ENCODE measurements at places on chromosomes 2 and 18.

DNA sequence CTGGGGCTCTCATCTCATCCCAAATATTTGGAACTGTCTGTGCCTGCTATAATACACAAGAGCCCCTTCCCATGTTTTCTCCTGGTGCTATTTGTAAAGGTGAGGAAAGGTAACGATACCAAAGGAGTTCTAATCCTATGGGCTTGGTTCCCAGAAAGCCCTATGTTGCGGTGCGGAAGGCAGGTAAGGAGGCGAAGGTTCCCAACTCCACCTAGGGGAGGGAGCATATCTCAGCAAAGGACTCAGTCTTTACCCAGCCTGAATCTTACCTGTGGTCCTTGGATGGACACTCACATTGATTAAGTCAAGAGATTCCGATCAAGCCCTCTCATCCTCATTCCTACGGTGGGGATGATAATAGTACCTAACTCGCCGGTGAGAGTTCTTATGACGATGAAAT is 140.1 kb downstream of the BCL2 start:
- no peak for DNase-seq

- DNase-seq: no peak
Observed at GRCh38 chr18:13993730-13994129, 78.4 kb upstream of the MC2R start.

DNA sequence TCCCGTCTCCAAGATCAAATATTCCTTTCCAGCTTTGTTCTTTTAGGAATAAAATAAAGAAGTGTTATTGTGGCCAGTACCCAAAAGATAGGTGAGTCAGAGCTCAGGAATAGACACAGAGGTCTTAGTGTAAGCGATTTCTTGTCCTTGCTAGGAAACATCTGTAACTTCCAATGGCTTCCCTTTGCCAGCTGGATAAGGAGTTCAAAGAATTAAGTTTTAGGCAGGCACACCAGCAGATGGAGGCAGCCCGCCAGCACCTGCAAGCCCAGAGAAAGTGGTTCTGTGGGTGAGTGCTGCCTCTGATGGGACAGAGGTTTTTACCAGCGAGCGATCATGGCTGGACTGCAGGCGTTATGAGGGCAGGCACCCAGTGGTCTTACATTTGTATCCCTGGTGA is 125.4 kb downstream of the MGAT5 start:
- peak; percentile 26 for DNase-seq

DNA sequence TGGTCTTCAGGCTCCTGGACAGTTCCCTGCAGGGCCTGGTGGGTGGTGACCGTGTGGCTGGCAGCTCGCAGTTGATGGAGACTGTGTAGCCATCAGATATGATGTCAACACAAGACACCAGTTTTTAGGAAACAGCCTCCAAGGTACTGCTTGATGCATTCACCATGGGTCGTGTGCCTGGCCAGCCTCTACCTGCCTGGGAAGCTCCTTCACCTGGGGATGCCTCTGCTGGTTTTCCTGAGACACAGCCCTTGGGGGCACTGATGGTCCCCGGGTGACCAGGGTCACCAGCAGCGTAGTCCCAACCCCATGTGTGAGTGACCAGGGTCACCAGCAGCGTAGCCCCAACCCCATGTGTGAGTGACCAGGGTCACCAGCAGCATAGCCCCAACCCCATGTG is 33.6 kb upstream of the KCNG2 start:
- DNase-seq: no peak

DNA sequence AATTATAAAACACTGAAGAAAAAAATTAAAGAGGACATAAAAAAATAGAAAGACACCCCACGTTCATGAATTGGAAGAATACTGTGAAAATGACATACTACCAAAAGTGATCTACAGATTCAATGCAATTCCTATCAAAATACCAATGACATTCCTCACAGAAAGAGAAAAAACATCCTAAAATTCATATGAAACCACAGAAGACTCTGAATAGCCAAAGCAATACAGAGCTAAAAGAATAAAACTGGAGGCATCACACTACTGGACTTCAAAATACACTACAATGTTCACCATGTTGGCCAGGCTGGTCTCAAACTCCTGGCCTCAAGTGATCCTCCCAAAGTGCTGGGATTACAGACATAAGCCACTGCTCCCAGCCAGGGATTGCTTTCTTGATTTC is 56.3 kb downstream of the TLK1 start:
- peak; percentile 10 for DNase-seq

GRCh38 chr18:63339920-63340484 is 20.4 kb upstream of the BCL2 start:
- DNase-seq: peak; percentile 36

- no peak for DNase-seq
Observed at GRCh38 chr2:88500691-88501090, 48.2 kb upstream of the FOXI3 start.

- DNase-seq: no peak
Observed at GRCh38 chr2:178331474-178332432, 119.2 kb downstream of the PRKRA start.

DNA sequence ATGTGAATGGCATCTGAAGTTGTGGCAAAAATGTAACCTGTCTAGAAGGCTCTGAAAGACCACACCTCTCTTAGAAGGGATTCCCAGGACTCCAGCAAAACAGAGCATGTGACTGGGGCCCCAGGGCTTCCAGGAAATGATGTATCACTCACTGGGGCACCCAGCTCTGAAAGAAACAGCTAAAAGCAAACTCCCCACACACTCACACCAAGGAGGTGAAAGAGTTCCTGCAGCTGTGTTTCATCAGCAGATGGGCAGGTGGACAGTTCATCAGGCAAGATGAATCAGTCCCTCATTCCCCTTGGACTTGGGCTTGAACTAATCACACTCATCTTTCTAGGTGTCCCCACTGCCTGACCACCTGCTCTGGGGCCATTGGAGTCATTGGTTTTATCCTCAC is 76.2 kb downstream of the CCBE1 start:
- DNase-seq: no peak

GRCh38 chr18:59910967-59911366 is 11.2 kb downstream of the PMAIP1 start:
- peak; percentile 82 for DNase-seq

- DNase-seq: peak; percentile 59
Observed at GRCh38 chr2:10668402-10669012, 21.3 kb downstream of the NOL10 start.

DNA sequence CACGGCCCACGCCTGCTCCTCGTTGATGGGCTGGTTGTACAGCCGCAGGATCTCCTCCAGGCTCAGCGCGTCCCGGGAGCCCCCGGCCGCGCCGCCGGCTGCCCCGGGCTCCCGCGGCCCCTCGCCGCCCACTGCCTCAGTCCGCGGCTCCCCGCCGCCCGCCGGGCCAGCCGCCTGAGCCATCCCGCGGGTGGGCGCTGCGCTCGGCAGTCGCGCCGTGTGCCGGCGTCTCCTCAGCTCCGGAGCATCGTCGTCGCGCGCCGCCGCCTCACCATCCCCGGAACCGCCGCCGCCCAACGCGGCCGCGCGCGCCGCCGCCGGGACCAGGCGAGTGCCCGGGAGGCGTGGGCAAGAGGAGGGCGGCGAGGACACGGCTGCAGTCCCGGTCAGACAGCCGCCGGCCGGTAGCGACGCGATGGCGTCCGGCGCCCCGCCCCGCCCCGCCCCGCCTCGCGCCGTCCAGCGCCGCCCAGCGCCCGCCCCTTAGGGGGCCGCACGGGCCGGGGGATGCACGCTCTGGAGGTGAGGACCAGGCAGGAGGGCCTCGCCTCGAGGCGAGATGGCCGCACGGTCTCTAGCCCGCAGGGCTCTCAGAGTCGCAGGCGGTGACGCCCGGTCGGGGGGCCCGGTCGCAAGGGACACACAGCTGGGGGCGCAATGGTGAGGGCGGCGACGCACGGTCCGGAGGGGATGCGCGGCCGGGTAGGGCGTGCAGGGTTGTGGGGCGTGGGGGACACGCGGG is at the start of gene SPIRE1:
TSS of gene SPIRE1 (minus strand) at position 424 of the 742 bp plus-strand sequence. CDS start at position 183, 241 bp downstream.
- peak; percentile 64 for DNase-seq

- DNase-seq: no peak
Observed at GRCh38 chr2:232420463-232421188, 14.0 kb downstream of the ALPG start.

DNA sequence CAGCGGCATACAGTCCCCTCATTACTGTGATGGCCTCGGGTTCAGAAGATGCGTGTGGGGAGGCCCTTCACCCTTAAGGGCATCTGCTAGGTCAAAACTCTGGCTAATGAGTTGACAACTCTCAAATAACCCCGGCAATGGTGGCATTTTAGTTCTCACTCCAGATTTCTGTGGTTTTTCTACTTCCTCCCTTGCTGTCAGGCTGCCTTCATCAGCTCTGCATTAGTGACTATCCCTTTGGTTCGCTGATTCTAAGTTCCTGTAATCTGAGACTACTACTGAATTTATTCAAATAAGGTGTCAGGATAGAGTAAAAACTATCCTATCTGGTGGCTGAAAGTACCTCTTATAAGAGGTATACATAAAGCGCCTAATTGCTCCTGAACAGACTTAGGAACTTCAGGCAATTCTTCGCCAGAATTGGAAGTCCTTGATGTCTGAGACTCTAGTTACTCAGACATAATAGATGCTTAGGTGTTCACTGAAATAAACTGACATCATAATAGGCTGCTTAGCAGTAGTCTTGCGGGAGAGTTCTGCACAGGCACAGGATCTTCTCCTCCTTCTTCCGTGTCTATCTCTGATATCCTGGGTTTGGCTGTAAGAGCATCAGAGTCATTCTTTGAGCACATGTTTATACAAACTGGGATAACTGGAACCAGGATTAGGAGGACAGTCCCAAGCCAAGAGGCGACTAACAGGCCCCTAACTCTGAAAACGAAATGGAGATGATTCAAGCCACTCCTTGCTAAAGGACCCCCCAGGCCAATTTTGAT is 194.5 kb downstream of the DNER start:
- DNase-seq: no peak

GRCh38 chr2:106059416-106060065 is 134.6 kb downstream of the UXS1 start:
- no peak for DNase-seq

DNA sequence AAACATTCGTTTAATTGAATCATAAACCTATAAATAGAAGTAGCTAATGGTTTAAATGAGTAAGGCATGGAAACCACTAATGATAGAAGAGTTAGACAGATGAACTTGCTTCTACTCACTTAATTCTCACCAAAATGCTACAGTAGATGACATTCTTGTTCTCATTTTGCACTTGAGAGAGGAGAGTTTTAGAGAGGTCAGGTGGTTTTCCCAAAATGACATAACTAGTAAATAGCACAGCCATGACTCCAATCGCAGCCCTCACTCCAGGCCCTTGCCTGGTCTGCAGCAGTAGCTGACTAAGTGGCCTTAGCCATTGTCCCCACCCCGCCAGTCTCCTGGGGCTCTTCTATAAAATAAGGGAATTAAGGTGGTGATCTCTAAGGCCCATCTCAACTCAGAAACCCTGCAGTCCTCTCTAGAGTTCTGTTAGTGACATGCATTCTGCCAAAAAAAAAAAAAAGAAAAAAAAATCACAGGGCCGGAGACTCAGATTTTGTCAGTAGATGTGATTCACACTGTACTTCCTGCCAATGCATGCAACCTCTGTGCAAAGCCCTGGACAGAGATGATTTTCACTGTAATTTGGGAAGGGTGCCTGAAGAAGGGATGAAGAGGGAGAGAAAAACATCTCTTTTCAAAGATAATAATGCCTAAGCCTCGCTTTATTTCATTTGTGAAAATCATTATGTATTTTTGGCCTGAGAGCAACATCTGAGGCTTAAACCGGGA is 221.8 kb downstream of the ANAPC1 start:
- DNase-seq: peak; percentile 76

- no peak for DNase-seq
Observed at GRCh38 chr2:161246281-161246680, 61.9 kb upstream of the PSMD14 start.

GRCh38 chr2:240947176-240947575 is 41.0 kb downstream of the CROCC2 start:
- DNase-seq: no peak

- DNase-seq: peak; percentile 10
Observed at GRCh38 chr2:206296128-206296527, 21.7 kb downstream of the ZDBF2 start.

DNA sequence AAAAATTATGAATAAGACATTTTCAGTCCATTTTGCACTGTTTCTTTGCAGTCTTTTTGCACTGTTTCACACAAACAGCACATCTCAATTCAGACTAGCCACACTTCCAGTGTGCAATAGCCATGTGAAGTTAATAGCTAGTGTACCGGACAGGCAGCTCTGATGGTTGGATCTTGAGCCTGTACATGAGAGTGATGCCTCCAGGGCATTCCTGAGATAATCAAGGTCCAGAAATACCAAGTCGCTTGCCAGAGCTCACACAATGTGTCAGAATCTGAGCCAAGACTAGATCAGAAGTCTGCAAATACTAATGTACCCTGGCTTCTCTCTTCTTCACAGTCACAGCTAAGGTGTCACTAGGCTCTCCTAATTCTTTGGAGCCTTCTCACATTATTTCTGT is 180.2 kb downstream of the OSR1 start:
- no peak for DNase-seq

DNA sequence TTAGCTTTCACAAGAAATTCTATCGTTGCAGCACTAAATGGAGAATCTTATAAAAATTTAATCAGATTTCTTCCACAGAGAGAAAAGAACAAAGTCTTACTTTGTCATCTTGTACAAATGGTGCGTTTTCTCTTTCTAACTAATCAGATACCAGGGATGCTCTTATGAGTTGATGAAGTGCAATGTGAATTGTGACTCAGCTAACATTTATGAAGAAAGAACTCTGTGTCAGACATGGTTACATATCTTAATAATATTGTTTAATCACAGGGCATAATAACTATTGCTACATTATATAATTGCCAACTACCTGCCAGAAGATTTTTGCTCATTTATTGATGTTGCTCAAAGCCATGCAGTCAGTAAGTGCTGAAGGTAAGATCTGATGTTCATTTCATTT is 465.0 kb downstream of the CCDC85A start:
- peak; percentile 32 for DNase-seq

- DNase-seq: peak; percentile 28
Observed at GRCh38 chr18:66560094-66560493, 43.8 kb downstream of the CDH19 start.

- no peak for DNase-seq
Observed at GRCh38 chr18:35050705-35051195, 9.5 kb downstream of the MAPRE2 start.

DNA sequence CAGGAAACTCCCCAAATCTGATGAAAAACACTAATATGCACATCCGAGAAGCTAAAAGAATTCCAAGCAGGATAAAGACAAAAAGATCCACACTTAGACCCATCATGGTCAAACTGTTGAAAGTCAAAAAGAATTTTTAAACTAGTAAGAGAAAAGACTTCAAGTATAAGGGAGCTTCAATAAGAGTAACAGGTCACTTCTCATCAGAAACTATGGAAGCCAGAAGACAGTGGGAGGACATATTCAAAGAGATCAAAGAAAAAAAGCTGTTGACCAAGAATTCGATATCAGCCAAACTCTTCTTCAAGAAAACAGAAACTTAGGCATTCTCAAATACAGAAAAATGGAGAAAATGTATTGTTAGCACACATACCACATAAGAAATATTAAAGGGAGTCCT is 50.4 kb downstream of the ZC3H8 start:
- no peak for DNase-seq

DNA sequence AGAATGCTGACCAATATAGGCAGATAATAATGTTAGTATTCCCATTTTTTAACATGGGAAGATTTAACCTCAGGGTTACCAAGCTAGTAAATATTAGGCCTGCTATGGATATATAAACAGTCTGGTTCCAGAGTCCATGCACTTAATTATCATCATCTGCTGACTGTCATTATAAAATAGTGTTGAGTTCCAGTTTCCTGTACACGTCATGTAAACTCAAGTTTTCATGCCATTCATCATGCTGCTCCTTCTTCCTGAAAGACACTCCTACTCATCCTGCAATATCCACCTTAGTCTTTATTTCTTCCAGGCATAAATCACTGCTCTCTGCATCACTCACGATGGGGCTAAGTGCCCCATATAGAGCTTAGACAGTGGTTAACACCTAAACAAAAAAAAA is 420.8 kb upstream of the SPHKAP start:
- DNase-seq: peak; percentile 85

GRCh38 chr2:37638973-37639372 is 32.5 kb downstream of the CDC42EP3 start:
- DNase-seq: no peak
